Adrenal gland (tissue), 19 donors: ENCODE measurements at places on chromosomes 2 and 18. TPM values are rescaled to one million over a fixed set of nuclear protein-coding genes. Genes with fewer than 3 reads are reported as not detected.

UGT1A8 gene
- 0.05 TPM for polyA plus RNA-seq

DNA sequence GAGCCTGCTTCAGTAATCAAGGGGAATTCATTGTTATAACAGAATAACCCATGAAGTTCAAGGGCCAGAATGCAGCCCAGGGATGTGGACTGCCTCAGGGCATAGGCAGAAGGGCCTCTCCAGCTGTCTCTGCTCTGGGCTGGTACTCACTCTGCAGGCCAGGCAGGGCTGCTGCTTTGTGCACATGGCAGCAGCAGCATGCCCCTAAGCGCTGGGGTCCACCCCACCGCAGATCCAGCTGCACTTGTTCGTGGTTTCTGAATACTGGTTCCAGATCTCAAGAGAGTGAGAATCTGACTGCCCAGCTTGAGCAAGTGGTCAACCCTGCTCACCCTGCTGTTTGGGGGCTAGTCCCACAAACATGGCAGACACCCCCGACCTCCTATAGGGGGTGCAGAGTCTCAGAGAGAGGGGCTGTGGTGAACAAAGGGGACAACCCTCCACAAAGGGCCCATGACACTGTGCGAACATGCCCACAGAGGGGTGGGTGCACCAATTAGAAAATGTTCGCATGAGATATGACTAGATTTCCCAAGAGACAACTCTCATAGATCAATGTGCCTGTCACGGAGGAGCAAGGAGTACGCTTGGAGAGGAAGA lies 87.3 kb downstream of the ACTR3 start:
- H3K36me3 ChIP-seq, result no peaks in the 10 kb centered on the region
- H3K4me3 ChIP-seq, result no peak overlapping the region
- no peak for DNase-seq
- no peak overlapping the region for H3K27ac ChIP-seq

SIX3 gene
- not detected for polyA plus RNA-seq

C2orf15 gene
- polyA plus RNA-seq, result 0.88 TPM

GRCh38 chr2:142165790-142166189 lies 35.0 kb upstream of the LRP1B start:
- H3K36me3 ChIP-seq, result no peaks in the 10 kb centered on the region
- no peaks in the 10 kb centered on the region for H3K27me3 ChIP-seq
- no peak for DNase-seq
- no peak overlapping the region for H3K27ac ChIP-seq

- DNase-seq, result peak; percentile 61
- H3K27ac ChIP-seq, result peak overlapping the region; percentile 45
- H3K36me3 ChIP-seq, result peaks cover 16% of the 10 kb centered on the region
- H3K27me3 ChIP-seq, result no peaks in the 10 kb centered on the region
- H3K4me1 ChIP-seq, result peaks cover 38% of the 10 kb centered on the region
These were observed 626 bp downstream of the CAPN10 start for GRCh38 chr2:240586919-240587800.

TBR1 gene
- polyA plus RNA-seq, result not detected
